ENCODE measurements at places on chromosomes 12 and 14. TPM values are rescaled to one million over a fixed set of nuclear protein-coding genes. Genes with fewer than 3 reads are reported as not detected.

- H3K27me3 ChIP-seq: peaks cover 23% of the 10 kb centered on the region
- H3K4me1 ChIP-seq: no peaks in the 10 kb centered on the region
- H3K36me3 ChIP-seq: no peaks in the 10 kb centered on the region
These were observed 17.1 kb upstream of the MED13L start for GRCh38 chr12:116294454-116295165.

DNA sequence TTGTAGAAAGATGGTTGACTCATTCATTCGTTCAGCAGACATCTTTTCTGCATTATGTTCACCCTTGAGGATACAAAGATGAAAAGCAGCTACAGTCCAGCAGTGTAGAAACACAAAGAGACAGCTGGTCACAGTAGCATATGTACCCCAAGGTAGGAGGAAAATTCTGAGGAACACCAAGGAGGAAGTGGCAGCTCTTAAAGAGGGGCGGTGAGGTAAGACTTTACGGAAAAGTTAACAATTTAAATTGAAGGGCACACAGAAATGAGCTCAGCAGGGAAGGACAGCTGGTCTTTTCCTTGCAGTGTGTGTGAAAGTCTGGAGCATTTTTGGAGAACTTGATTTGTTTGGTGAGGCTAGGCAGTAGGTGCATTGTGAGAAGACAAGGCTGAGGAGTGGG is 3.5 kb downstream of the SLC35E3 start:
- peaks cover 32% of the 10 kb centered on the region for H3K36me3 ChIP-seq
- DNase-seq: no peak
- no peak overlapping the region for H3K27ac ChIP-seq

DNA sequence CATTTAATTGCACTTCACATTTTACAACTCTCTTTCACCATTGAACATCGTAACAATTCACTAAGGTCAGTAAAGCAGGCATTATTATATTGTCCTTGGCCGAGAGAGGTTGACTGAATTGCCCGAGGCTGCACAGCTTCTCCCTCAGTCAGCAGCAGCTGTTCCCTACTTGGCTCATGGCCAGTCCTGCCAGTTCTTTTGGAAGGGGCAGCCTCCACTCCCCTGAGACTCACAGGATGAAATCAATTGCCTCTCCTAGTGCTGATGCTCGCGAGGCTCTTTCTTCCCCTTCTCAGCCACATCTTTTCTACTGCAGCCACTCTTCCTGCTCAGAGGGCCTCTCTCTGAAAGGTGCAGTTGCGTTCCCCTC is 79.9 kb upstream of the KCNA1 start:
- peak overlapping the region; percentile 99 for H3K27ac ChIP-seq
- H3K27me3 ChIP-seq: no peaks in the 10 kb centered on the region
- DNase-seq: peak; percentile 72
- peaks cover 16% of the 10 kb centered on the region for H3K36me3 ChIP-seq

- H3K36me3 ChIP-seq: peaks cover 36% of the 10 kb centered on the region
- peaks cover 62% of the 10 kb centered on the region for H3K4me1 ChIP-seq
- H3K4me3 ChIP-seq: no peak overlapping the region
- H3K27ac ChIP-seq: no peak overlapping the region
These were observed 90.4 kb downstream of the PPP2R5C start for GRCh38 chr14:101851736-101852405.

GRCh38 chr12:62537551-62537950 is 70.9 kb downstream of the MON2 start:
- no peak overlapping the region for H3K27ac ChIP-seq
- peaks cover 5% of the 10 kb centered on the region for H3K4me1 ChIP-seq
- no peak for DNase-seq
- H3K27me3 ChIP-seq: no peaks in the 10 kb centered on the region
- peaks cover 34% of the 10 kb centered on the region for H3K36me3 ChIP-seq

DNA sequence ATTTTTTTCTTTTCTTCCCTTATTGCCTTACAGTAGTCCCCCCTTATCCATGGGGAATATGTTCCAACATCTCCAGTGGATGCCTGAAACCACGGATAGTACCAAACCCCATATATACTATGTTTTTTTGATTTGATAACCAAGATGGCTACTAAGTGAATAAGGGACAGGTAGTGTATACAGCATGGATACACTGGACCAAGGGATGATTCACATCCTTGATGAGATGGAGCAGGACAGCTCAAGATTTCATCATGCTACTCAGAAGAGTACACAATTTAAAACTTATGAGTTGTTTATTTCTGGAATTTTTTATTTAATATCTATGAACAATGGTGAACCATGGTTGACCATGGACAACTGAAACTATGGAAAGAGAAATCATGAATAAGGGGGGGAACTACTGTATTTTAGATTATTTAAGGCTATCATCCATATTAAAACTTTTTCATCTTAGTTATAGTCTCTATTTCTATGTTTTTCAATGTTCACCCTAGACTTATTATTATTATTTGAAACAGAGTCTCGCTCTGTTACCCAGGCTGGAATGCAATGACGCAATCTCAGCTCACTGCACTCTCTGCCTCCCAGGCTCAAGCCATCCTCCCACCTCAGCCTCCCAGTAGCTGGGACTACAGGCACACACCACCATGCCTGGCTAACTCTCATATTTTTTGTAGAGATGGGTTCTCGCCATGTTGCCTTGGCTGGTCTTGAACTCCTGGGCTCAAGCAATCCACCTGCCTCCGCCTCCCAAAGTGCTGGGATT is 188.0 kb upstream of the PELI2 start:
- H3K27me3 ChIP-seq: peaks cover 20% of the 10 kb centered on the region
- no peaks in the 10 kb centered on the region for H3K36me3 ChIP-seq
- no peak overlapping the region for H3K4me3 ChIP-seq

- no peaks in the 10 kb centered on the region for H3K27me3 ChIP-seq
- H3K4me3 ChIP-seq: no peak overlapping the region
- H3K4me1 ChIP-seq: no peaks in the 10 kb centered on the region
- H3K27ac ChIP-seq: no peak overlapping the region
These were observed 151.7 kb downstream of the RPAP3 start for GRCh38 chr12:47554046-47554653.

GRCh38 chr12:108531929-108532848 is 17.1 kb downstream of the FICD start:
- H3K4me1 ChIP-seq: peaks cover 5% of the 10 kb centered on the region
- H3K27ac ChIP-seq: no peak overlapping the region
- DNase-seq: peak; percentile 47
- no peak overlapping the region for H3K4me3 ChIP-seq
- no peaks in the 10 kb centered on the region for H3K27me3 ChIP-seq
- H3K36me3 ChIP-seq: peaks cover 59% of the 10 kb centered on the region

DNA sequence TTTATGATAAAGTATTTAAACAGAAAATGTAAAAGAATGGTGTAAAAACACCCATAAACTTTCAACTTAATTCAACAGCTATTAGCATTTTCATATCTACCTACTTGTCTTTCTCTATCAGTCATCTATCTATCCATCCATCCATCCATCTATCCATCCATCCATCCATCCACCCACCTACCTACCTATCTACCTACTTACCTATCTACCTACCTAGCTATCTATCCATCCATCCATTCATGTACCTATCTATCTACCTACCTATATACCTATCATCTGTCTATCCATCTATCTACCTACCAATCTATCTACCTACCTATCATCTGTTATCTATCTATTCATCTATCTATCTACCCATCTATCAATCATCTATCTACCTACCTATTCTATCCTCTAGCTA is 8.5 kb downstream of the NOS1 start:
- no peak for DNase-seq
- H3K27ac ChIP-seq: no peak overlapping the region
- H3K4me3 ChIP-seq: no peak overlapping the region
- H3K27me3 ChIP-seq: no peaks in the 10 kb centered on the region
- no peaks in the 10 kb centered on the region for H3K36me3 ChIP-seq

DNA sequence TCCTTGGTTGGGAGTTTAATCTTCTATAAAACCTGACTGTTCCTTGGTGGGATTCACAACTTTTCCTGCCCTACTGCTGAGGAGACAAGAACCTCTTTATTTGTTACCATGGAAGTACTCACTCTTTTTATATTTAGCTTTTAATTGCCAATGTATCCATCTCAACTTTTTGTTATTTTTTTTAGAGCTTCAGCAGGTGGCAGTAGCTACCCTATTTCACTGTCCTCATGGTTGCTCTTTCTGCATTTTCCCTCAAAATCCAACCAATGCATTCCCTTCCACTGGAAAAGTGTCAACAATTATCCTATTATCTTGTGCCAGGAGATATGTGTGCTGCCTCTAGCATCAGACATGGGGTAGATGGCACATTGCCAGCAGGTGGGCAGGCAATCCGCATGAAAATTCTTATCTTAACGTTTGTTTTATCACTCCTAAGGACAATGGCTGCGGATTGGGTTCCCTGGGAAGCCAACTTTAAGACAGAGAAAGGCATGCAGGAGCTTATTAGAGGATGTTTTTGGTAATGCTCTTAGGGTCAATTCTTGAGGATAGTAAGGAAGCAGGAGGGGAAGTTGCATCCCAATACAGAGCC is 406.4 kb downstream of the SNAPC1 start:
- peaks cover 3% of the 10 kb centered on the region for H3K27me3 ChIP-seq
- H3K4me3 ChIP-seq: no peak overlapping the region
- no peaks in the 10 kb centered on the region for H3K36me3 ChIP-seq
- no peak overlapping the region for H3K27ac ChIP-seq
- H3K4me1 ChIP-seq: no peaks in the 10 kb centered on the region

GRCh38 chr14:73591690-73592449 is at the start of gene ACOT4:
Gene ACOT4 (plus strand): TSS chr14:73591873. CDS start chr14:73591960, 87 bp downstream.
- peak within 1 kb of the TSS; percentile 77 for H3K4me3 ChIP-seq
- no peaks in the 10 kb centered on the region for H3K36me3 ChIP-seq
- H3K27ac ChIP-seq: peak within 1 kb of the TSS; percentile 39

DNA sequence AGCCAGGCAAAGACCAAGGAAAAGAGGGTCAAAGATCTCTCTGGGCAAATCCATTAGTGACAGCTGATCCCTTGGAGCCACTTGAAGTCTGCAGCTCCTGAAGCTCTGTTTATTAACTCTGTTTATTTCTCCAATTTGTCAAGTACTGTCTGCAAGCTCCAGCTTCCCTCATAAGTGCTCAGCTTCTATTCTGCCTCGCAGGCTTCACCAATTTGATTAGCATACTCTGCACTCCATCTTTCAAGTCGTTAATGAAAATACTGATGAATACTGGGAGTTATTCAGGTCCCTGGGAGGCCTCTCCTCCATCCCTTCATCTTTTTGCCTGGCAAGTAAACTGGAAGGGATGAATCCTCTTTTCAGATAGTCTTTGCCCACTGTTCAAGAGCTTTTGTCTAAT is 54.3 kb downstream of the TTC9 start:
- H3K4me3 ChIP-seq: no peak overlapping the region
- H3K27ac ChIP-seq: no peak overlapping the region
- no peaks in the 10 kb centered on the region for H3K36me3 ChIP-seq
- DNase-seq: no peak
- no peaks in the 10 kb centered on the region for H3K4me1 ChIP-seq

GRCh38 chr12:25585021-25585523 is 32.0 kb upstream of the LMNTD1 start:
- H3K27me3 ChIP-seq: no peaks in the 10 kb centered on the region
- no peak overlapping the region for H3K4me3 ChIP-seq
- peaks cover 11% of the 10 kb centered on the region for H3K4me1 ChIP-seq
- DNase-seq: no peak
- peaks cover 9% of the 10 kb centered on the region for H3K36me3 ChIP-seq
- H3K27ac ChIP-seq: no peak overlapping the region

- no peak for DNase-seq
- H3K36me3 ChIP-seq: no peaks in the 10 kb centered on the region
- no peak overlapping the region for H3K27ac ChIP-seq
- H3K4me1 ChIP-seq: no peaks in the 10 kb centered on the region
- H3K27me3 ChIP-seq: no peaks in the 10 kb centered on the region
These were observed 153.2 kb downstream of the CALM1 start for GRCh38 chr14:90549794-90550641.

DNA sequence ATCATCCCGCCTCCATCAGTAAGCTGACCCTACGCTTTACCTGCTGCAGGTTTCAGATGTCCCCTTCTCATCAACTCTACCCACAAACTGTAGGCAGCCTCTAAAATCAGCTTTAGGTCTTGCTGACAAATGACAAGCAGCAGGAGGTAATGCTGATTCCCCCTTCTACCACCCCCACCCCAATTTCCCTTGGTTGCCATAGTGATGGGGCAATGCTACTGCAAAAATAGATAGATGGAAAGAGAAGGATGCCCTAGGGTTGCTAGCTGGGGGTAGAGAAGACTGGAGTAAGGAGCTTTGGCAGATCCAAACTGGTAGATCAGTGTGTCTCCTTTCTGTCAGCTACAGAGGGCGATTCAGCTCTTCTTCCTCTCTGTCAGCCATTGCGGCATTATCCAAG is 19.8 kb upstream of the PDE1B start:
- H3K4me1 ChIP-seq: peaks cover 3% of the 10 kb centered on the region
- no peak overlapping the region for H3K27ac ChIP-seq
- peaks cover 80% of the 10 kb centered on the region for H3K36me3 ChIP-seq
- H3K4me3 ChIP-seq: no peak overlapping the region
- no peak for DNase-seq
- H3K27me3 ChIP-seq: no peaks in the 10 kb centered on the region

CLEC1B gene
- total RNA-seq: not detected

TDRD9 gene
- total RNA-seq: 0.19 TPM

RHEBL1 gene
- total RNA-seq: 11.8 TPM

CLEC14A gene
- not detected for total RNA-seq

CLEC4D gene
- not detected for total RNA-seq

LHX5 gene
- total RNA-seq: not detected

DACT1 gene
- total RNA-seq: 3.3 TPM

PLA2G1B gene
- not detected for total RNA-seq

GYS2 gene
- 0.17 TPM for total RNA-seq

ST8SIA1 gene
- total RNA-seq: 0.28 TPM

PLEKHD1 gene
- total RNA-seq: 0.12 TPM

SDR9C7 gene
- total RNA-seq: not detected
